Posterior vena cava (tissue), 2 donors: ENCODE measurements at places on chromosomes 3 and 15. TPM values are rescaled to one million over a fixed set of nuclear protein-coding genes. Genes with fewer than 3 reads are reported as not detected.

Gene PFKFB4
- total RNA-seq: 4.5 TPM

Gene SCAMP5
- total RNA-seq: 2.9 TPM

Gene FETUB
- total RNA-seq: 0.79 TPM

Gene EFCC1
- total RNA-seq: 2.1 TPM

Gene CLDN16
- total RNA-seq: not detected

Gene CD200R1
- total RNA-seq: 1.3 TPM

Gene TTLL13
- total RNA-seq: not detected

Gene CMTM8
- total RNA-seq: 3.2 TPM

Gene GOLGA8G
- not detected for total RNA-seq

Gene MRPL46
- 16.2 TPM for total RNA-seq

Gene COX17
- total RNA-seq: 53.6 TPM

- no peak for DNase-seq
These were observed 317.3 kb downstream of the FGF12 start for GRCh38 chr3:192409838-192410683.

- DNase-seq: no peak
These were observed 49.0 kb upstream of the CCDC80 start for GRCh38 chr3:112689989-112690388.

DNA sequence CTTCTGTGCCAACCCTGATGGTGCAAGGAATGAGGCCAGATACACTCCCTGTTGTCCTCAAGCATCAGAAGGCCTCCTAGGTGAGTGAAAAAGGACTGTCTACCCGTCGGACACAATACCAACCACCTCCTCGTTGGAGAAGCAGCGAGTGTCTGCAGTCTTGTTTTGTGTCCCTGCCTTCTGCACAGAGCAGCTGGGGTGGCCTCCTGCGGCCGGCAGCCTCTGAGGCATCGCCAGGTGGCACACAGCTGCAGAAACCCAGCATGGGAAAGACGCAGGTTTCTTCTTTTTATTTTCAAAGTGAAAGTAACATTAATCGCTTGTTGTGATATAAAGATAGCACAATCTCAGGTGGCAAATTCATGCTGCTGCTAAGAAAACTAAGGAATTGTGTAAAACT is 509.9 kb downstream of the OCA2 start:
- no peak for DNase-seq

GRCh38 chr3:184230603-184231528 is 1.5 kb downstream of the VWA5B2 start:
- no peak for DNase-seq

GRCh38 chr3:138919325-138919724 is 27.6 kb downstream of the FOXL2 start:
- DNase-seq: no peak

- no peak for DNase-seq
These were observed 153.6 kb downstream of the AKAP13 start for GRCh38 chr15:85534031-85534430.

GRCh38 chr3:183540501-183541234 is 14.8 kb downstream of the KLHL6 start:
- peak; percentile 76 for DNase-seq

DNA sequence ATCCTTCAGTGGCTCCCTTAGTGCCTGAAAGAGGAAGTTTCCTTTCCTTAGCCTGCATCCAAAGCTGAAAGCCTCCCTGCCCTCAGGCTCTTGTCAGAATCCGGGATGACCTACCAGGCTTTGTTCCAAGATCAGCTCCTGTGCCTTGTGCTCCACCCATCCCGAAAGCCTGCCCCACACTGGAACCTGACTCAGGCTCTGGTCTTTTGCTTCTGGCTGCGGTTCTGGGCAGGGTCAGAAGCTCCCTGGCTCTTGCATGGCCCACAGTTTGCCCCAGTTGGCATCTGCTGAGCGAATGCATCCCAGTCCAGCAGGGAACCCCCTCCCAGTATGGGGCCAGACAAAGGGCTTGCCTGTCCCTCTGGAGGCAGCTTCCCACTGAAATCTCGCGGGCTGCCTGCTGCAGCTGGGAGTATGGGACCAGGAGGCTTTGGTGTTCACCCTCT is 25.9 kb upstream of the KIF23 start:
- DNase-seq: no peak

DNA sequence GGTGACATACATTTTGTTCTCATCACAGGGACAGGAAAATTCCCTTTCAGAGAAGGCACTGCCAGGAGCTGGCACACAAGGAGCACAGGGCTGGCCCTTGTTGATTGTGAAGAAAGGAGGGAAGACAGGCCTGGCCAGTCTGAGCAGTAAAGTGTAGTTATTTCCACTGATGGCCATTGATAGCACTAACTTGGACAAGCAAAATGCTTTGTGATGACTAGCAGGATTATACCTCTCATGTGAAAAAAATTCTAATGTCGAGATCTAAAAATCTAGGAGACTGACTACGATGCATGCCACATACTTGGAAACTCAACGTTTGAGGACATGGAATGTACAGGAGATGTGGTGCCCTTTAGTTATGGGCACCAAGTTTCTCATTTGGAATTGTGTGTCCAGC is 54.3 kb upstream of the ST8SIA2 start:
- no peak for DNase-seq

- no peak for DNase-seq
These were observed 140.2 kb downstream of the ITPR1 start for GRCh38 chr3:4633078-4634004.

GRCh38 chr15:38652998-38653397 is 88.4 kb upstream of the RASGRP1 start:
- DNase-seq: no peak

DNA sequence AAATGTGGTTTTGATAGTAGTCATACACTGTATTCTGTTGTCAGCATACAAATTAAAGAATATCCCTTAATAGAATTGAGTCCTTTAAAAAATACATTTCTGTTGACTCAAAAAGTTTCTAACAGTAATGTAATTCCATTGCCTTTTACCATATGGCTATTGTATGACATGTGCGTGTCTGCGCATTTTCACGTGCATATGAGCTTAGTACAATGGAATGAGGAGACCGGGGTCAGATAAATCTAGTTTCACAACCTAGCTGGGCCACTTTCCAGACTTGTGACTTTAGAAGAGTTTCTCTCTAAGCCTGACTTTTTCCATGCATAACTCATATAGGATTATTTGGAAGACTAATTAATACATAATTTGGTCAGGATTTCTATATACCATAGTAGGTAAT is 38.7 kb downstream of the ZBTB38 start:
- DNase-seq: no peak

DNA sequence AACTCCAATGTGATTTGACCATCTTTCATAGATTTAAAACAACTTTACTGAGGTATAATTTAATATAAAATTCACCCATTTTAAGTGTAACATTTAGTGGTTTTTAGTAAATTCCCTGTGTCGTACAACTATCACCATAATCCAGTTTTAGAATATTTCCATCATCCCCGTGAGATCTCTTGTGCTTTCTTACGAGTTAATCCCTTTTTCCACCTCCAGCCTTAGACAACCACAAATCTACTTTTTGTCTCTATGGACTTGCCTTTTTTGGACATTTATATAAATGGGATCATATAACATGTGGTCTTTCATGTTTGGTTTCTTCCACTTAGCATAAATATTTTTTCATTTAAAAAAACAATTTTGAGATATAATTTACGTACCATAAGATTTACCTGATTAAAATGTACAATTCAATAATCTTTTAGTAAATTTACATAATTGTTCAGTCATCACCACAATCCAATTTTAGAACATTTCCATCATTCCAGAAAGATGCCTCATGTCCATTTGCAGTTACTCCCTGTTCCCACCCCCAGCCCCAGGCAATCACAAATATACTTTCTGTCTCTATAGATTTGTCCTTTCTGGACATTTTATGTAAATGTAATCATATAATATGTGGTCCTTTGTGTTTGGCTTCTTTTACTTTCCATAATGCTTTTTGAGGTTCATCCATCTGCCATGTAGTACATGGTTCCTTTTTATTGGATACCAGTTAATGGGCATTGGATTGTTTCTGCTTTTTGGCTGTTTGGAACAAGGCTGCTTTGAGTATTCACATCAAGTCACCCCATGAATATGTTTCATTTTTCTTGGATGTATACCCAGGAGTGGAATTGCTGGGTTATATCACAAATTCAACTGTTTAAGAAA is 3.1 kb downstream of the OXSR1 start:
- no peak for DNase-seq

DNA sequence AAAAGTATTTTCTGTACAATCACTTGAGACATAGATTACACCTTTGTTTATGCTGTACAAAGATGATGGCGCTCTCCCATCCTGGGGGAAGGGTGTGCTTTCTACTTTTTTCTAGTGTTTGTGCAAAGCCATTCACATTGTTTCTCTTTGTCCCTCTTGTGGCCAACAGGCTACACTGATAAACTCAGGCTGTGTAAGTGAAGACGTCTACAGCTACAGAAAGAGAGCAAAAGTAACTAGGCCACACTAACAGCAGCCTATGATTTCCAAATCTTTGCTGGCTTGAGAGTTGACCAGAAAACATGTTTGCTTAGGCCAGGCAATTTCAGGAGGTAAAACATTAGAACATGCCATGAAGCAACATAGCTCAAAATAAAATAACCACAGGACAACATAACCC is 75.1 kb downstream of the FOXB1 start:
- no peak for DNase-seq

GRCh38 chr15:68794863-68795262 is 25.8 kb downstream of the ANP32A start:
- DNase-seq: no peak

- no peak for DNase-seq
These were observed 876 bp upstream of the ZNF385D start for GRCh38 chr3:21751886-21752285.

DNA sequence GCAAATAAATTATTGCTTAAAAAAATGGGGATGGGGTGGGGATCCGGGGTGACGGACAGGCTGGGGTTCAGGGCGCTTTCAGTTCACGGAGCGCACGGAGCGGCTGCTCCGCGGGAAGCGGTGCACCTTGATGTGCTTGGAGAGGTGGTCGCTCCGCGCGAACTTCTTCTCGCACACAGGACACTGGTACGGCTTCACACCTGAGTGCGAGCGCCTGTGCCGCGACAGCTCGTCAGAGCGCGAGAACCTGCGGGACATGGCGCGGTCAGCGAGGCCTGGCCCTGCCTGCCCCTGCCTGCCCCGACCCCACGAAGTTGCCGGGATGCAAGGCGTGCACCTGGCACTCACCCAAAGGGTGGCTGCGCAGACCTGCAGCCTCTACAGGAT is 13.6 kb downstream of the KLF15 start:
- peak; percentile 68 for DNase-seq

DNA sequence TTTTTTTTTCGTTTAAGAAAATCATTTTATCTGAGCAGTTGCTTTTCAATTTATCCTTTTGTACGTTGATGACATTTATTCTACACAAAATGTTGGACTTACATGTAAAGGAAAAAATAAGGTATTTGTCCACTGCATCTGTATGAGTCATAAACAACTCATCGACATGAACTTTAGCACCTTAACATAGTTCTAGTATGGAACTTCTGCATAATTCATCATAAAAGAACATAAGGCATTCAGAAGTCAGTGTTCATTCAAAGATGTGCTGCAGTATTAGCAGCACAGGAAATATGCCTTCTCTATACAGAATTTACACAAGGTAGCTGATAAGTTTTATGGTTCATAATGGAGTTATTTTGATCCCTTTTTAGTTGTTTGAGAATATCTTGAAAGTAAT is 801.6 kb downstream of the CADM2 start:
- DNase-seq: no peak
